DMS53 (cell line): ENCODE measurements at places on chromosomes 5 and 9.

GRCh38 chr5:127011961-127012644 is 18.3 kb downstream of the MARCHF3 start:
- DNase-seq: no peak

GRCh38 chr5:159525117-159525516 is 194.8 kb upstream of the IL12B start:
- no peak for DNase-seq

DNA sequence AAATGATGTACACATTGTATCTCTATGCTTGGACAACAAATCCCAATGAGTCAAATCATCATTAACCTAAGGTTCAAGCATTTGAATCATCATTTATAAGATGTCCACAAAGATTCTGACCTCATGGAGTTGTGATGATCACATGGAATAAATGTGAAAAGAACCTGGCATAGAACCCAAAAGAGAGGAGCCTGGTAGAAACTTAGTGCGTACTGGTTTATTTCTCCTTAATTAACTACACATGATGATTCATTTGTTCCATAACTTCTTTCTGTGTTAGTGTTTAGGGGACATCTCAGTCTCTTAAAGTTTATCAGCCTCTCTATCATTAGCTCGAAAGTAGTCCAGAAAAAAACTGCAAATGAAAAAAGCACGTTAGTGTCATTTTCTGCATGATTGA is 411.6 kb downstream of the BRINP1 start:
- no peak for DNase-seq

GRCh38 chr5:138603249-138603920 is 28.2 kb upstream of the HSPA9 start:
- no peak for DNase-seq

DNA sequence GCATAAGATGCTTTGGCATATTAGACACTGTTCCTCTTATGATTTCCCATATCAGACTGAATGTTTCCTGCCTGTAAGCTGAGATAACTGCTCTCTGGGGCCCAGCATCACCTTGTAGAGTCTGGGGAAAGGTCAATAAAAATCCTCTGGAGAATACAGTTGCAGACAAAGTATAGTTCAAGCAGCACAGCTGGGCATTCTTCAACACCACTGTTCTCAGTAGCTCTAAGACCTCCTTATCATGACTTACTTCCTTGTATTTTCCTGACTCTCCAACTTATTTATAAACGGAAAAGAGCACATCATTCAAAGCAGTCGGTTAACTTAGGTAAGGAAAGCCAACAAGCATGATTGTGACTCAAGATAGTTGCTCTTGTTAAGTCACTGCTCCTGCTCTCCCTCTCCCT is 208.7 kb upstream of the RASEF start:
- DNase-seq: no peak
